HEK293T (cell line): ENCODE measurements at places on chromosomes 5 and 9.

GRCh38 chr5:6902597-6902996 is 189.4 kb downstream of the TENT4A start:
- DNase-seq = no peak

GRCh38 chr5:52801329-52801728 is 13.6 kb downstream of the ITGA1 start:
- DNase-seq = no peak

GRCh38 chr5:81359108-81359507 is 34.8 kb downstream of the ACOT12 start:
- no peak for DNase-seq

- DNase-seq = no peak
These were observed 37.3 kb upstream of the EGFL7 start for GRCh38 chr9:136625101-136626065.

GRCh38 chr5:14380712-14381111 is 200.9 kb upstream of the OTULINL start:
- no peak for DNase-seq

DNA sequence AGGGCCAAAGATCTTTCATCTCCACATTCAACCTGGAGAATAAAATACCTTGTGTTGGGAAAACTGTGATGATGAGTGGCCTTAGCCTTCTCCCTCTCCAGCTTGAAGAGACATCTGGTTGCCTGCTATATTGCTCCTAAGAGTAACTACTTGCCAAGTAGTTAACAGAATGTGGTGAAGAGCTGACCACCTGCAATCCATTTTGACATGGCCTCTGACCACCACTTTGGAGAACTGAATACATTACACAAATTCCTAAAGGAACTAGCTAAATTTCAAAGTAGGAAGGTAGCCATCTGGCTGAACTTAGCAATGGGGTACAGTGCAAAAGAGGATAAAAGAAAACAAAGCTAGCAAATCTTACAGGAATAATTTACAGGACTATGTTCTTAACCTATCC is 7.2 kb downstream of the TBCA start:
- no peak for DNase-seq

DNA sequence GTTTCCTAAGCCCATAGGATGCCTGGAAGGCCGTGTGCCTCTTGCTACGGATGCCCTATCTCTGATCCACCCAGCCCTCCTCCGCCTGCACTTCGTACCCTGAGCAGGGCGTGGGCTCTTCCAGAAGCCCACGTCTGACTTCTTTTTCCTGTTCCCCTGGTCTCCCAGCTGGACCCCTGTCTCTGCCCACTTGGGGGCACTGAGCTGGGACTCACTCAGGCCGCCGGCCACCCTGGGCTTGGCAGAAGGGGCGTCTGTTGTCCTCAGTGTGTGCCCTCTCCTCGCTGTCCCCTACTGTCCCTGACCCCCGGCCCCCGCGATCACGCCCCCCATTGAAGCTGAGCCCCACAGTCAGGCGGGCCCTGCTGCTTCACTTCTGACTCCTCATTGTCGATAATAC is 22.0 kb upstream of the RXRA start:
- no peak for DNase-seq
